ENCODE measurements at places on chromosomes 5 and 9.

- DNase-seq, result no peak
Measured at GRCh38 chr5:153456993-153457392, 33.5 kb upstream of the GRIA1 start.

DNA sequence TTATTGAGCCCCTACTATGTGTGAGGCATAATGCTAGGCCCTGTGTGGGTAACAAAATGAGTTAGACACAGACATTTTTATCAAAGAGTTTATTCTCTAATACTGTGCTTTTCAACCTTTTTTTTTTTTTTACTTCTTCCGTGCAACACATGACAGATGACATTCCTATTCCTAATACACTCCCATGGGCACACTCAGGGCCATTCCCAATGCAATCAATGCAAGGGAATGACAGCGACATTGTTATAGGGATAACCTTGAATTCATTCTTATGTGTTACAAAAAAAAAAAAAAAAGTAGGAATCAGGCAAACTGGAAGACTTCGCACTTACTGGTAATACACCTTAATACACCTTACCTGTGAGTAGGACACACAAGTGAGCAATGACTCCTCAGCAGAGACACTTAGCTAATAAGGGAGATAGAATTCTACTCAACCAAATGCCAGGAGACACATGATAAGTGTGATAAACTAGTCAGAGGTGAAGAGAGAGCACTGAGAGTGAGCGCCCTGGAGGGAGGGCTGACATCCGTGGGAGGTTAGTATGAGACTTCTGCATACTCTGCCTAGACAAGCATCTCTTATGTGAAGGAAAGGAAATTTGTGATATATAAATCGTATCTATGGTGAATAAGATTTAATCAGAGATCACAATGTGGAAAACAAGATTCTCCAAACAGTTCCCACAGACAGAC lies 21.0 kb upstream of the ARSB start:
- no peak for DNase-seq

- peak; percentile 49 for DNase-seq
Measured at GRCh38 chr5:65961633-65962032, 35.3 kb downstream of the ERBIN start.

DNA sequence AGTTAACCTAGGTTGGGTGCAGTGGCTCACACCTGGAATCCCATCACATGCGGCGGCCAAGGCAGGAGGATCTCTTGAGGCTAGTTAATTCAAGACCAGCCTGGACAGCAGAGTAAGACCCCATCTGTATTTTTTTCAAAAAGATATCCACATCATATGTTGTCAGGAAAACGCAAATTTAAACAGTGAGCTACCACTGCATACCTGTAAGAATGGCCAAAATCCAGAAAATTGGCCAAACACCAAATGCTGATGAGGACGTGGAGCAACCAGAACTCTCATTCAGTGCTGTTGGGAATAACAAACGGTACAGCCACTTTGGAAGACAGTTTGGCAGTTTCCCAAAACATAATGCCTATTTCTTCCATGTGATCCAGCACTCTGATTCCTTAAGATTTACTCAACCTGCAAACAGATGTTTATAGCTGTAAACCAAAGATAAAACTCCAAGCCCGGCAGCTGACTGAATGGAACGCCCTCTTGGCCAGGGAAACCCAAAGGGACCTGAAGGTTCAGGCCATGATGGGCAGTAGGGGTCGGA lies 12.4 kb downstream of the CEL start:
- no peak for DNase-seq

DNA sequence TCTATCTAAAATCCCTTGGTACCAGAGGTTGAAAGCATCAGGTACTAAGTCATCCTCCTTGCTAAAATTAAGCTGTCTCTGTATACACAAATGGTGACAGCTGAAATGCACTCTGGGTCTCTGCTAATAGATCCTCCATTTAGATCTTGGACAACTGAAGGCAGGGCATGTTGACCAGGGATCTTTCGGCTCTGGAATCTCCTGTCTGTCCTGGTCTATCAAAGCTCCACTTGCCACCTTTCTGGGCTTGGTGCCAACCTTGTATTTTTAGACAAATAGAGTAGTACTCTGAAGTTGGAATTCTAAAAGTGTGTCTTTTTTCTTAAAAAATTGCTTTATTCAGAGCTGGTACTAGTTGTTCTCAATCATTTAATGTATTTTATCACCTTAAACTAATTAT lies 135.2 kb upstream of the HMHB1 start:
- no peak for DNase-seq

DNA sequence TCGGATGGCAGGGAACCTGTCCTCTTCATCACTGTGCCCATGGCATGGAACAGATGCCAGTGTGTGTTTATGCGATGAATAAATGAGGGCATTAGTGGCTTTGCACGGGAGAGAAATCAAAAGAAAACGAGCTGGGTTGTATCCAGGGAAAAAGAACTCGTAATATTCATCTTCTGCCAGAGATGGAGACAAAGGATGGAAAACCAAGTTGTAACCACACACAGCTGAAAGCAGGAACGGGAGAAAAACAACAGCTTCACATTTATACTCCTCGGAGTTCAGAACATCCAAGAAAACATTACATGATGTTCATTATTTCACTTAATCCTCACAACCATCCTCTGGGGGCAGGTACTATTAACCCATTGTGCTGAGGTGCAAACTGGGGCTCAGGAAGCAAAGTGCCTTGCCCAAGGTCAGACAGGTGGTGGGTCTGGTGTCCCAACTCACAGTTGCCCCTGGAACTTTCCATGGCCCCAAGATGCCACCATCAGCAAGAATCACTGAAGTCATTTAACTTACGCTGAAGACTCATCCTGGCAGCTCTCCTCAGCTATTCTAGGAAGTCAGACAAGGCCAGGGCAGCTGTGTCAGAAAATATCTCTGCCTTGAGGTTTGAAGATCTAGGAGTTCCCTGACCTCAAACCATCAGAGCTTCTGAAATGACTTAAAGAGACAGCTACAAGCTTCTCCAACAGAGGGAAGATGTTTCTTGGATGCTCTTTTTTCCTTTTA lies 250.4 kb downstream of the NSG2 start:
- no peak for DNase-seq

DNA sequence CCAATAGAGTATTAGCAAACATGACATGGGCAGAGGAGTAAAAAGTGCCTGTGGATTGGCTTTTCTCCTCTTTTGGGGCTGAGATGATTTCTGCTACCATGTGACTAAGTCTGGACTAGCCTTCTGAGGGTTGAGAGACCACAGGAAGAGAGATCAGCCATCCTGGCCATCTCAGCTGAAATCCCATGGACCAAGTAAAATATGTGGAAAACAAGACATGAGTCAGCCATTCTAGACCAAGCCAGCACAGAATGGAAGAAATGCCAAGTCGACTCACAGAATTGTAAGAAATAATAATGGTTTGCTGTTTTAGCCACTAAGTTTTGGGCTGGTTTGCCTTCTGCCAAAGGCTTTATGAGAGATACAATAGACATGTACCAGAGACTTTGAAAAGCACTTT lies 377.8 kb downstream of the CHSY3 start:
- no peak for DNase-seq

GRCh38 chr5:148912146-148912545 lies 85.7 kb downstream of the ADRB2 start:
- DNase-seq, result no peak

DNA sequence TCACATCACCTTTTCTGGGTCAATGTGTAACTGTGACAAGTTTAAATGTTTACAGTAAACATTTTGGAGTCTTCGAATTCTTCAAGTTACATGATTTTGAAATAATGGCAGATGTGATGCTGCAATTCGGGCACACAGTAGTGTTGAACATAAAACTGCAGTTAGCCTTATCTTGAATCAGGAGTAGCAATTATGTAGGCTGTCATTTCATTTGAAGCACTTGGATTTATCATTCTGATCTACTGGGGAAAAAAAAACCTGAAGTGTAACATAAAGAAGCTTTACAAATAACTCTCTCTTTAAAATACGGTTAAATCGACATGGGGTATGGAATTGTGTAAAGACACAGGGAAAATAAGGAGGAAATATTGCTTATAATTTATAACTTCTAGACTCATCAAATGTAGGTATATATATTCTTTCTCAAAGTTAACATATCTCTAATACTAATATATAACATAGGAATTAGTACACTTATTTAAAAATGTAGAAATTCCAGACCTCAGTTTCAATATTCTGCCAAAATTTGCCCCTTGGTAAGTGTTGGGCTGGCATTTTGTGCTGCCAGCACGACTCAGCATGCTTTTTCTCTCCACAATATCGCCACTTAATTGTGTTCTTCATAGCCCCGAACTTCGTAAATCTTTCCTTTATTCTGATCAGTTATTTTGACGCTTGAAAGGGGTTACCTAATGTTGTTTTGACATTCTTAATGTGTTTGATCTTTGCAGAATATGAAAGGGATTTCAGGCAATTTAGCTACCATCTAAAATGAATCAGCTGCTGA lies 226.7 kb downstream of the PRR16 start:
- DNase-seq, result no peak

DNA sequence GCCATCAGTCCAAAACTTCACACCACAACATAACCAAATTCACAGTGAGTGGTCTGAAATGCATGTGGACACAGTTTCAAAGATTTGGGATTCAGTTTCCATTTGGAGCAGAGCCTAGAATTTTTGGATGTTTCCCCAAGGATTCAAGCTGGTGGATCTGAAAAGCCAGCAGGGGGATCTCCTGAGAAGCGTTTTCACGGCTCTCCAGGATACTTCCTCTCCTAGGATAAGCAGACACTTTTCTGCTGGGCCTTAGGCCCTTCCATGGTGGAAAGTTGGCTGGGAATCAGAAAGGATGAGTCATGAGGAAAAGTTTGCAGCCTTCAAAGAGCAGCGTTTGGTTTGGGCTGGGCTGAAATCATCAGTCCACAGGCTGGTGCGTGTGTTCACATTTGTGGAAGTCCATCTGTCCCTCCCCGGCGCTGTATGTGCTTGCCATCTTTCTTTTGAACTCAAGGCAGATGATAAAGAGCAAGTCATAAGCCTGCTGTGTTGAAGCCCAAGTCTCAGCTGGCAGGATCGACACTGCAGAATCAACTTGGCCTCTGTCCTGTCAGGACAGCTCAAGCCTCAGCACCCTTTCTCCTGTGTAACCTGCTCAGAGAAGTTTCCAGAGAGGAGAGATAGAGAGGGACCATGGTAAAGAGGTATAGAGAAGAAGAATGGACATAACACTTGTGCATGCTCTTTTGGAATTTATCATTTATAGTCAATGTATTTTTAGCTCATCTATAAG lies 152.6 kb upstream of the MSX2 start:
- DNase-seq, result no peak

DNA sequence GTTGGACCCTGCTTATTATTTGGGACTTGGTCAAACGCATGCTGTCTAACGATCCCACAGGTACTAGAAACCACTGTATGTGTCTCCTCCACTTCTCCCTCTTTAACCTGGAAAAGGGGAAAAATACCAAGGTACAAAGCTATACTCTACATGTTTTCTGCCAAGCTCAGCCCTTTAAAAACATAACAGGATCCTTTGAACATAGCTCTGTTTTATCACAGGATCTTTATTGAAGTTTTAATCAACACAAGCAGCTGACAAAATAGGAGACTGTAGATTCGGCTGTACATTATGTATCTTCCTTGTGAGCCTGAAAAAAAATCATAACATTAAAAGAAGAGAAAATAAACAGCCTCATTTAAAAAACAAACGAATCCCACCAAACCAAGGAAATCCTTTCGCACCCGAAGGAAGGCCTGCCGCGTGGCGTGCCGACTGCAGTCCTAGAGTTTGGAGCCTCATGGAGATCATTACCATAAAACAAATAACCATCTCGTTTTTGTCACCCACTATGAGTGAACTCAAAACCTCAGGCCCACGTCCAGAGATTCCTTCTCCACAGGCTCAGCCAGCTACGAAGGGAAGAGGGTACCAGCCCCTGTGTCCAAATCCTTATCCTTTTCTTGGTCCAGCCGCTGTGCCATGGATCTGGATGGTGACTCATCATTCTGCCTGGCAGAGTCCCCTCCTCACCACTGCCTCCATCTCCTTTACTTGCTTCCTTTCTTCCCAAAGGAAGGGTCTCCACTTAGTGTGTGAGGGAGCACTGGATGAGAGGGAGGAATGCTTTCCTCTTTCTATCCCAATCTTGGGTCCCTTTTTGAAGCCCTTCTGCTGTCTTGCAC lies 651.1 kb downstream of the CCDC171 start:
- DNase-seq, result no peak

GRCh38 chr5:82525626-82526025 lies 247.5 kb upstream of the RPS23 start:
- no peak for DNase-seq

GRCh38 chr5:75839547-75839946 lies 122.3 kb upstream of the POC5 start:
- no peak for DNase-seq

- peak; percentile 48 for DNase-seq
Measured at GRCh38 chr5:127229185-127229889, 61.3 kb upstream of the MEGF10 start.

- DNase-seq, result no peak
Measured at GRCh38 chr9:84711398-84711777, 41.9 kb downstream of the NTRK2 start.

DNA sequence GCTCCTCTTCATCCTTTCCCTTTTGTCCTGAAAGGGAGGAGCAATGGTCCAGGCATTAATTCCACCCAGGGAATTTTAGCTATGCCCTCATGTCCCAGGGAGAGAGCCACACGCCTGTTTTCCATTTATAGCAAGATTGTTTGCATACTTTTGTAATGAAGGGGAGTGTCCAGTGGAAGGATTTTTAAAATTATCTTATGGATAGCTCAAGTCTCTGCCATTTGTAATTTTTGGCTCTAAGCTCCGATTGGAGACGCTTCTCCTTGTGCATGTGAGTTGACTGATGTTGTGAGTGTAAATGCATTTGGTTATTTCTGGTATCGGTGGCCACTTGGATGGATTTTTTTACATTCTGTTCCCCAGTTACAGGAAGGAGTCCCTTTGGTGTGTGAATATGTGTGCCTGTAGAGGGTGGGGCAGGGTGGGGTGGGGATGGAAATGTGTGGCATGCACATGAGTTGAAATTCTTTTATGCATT lies 7.2 kb upstream of the RPL26L1 start:
- no peak for DNase-seq

GRCh38 chr9:104256031-104256695 lies 162.1 kb downstream of the SMC2 start:
- DNase-seq, result no peak

- DNase-seq, result no peak
Measured at GRCh38 chr9:127140842-127141675, 18.6 kb upstream of the ANGPTL2 start.

GRCh38 chr5:36125868-36126267 lies 25.8 kb downstream of the LMBRD2 start:
- no peak for DNase-seq

- no peak for DNase-seq
Measured at GRCh38 chr5:10460252-10460906, 18.7 kb downstream of the ROPN1L start.

DNA sequence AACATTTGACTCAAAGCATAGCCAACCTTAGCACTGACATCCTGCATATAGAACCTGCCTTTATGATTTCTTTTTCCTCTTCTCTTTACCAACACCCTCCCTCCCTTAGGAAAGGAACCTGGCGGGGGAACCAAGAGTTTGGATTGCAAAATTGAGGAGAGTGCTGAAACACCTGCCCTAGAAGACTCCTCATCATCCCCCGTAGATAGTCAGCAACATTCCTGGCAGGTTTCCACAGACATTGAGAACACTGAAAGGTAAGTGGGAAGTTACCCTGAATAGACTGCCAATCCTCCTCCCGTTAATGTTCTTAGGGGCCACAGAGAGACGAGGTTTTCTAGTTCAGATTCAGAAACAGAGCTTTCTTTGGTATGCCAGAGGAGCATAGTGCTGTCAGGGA lies 88.8 kb downstream of the RGS7BP start:
- DNase-seq, result no peak

Data from CD4-positive, alpha-beta T cell treated with Interleukin-2 at 100 ng/mL for 4 hours (primary cell).